ENCODE measurements at places on chromosomes 4 and X.
A peak's percentile ranks its signal among the peaks of the same experiment; 100 is the strongest.

GRCh38 chr4:17092736-17093437 is 194.4 kb upstream of the LDB2 start:
- no peak for DNase-seq

DNA sequence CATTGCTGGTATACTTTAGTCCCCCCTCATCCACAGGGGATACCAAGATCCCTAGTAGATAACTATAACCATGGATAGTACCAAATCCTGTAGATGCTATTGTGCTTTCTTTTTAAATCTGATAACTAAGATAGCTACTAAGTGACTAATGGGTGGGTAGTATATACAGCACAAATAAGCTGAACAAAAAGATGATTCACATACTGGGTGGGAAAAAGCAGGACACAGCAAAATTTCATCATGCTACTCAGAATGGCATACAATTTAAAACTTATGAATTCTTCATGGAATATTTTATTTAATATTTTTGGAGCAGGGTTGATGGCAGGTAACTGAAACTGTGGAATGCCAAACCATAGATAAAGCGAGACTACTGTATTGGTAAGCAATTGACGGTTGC is 161.6 kb downstream of the IL15 start:
- no peak for DNase-seq

DNA sequence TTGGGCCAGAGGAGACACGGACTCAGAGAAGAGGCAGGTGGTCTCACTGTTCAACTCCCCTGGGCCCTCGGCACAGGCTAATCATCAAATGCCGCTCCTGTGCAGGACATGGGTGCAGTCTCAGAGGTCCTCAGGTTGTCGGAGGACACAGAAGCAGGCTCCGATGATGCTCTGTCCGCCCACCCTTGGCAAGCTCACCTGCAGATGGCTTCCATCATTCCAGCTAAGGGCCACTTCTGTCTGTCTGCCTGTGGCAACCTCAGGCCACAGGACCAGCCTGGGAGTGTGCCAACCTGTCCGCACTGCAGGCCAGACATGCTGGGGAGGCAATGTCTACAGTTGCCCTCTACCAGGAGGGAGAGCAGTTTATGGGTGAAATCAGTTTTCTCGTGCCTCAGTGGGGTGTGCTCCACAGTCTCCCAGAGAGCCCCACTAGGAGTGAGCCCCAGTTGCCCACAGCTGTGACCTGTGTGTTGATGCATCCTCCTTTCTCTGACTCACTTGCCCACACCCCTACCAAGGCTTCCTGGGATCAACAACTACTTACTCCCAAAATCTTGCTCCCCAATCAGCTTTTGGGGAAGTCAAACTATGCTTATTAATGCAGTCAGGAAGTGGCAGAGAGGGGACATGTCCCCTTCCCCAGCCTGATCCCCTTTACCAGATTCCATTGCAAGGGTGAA is 55.9 kb downstream of the HTRA3 start:
- DNase-seq = no peak

DNA sequence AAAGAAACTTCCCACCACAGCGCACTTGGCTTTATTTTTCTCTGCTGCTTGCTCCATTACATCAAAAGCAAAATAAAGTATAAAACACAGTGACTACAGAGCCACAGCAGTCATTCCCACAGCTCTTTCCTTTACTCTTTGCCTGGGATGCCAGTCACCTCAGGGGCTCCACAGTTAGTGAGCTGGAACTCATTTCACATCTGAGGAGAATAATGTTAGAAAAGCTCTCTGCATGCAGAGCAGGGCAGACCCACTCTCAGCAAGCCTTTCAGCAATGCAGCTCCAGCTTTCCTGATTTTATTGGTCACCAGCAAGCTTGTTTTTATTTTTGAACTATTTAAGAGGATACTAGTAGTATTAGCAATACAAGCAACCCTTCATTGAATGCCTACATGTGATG is 13.8 kb downstream of the GRXCR1 start:
- no peak for DNase-seq

GRCh38 chr4:113159942-113160545 is 110.6 kb downstream of the ANK2 start:
- DNase-seq = no peak

DNA sequence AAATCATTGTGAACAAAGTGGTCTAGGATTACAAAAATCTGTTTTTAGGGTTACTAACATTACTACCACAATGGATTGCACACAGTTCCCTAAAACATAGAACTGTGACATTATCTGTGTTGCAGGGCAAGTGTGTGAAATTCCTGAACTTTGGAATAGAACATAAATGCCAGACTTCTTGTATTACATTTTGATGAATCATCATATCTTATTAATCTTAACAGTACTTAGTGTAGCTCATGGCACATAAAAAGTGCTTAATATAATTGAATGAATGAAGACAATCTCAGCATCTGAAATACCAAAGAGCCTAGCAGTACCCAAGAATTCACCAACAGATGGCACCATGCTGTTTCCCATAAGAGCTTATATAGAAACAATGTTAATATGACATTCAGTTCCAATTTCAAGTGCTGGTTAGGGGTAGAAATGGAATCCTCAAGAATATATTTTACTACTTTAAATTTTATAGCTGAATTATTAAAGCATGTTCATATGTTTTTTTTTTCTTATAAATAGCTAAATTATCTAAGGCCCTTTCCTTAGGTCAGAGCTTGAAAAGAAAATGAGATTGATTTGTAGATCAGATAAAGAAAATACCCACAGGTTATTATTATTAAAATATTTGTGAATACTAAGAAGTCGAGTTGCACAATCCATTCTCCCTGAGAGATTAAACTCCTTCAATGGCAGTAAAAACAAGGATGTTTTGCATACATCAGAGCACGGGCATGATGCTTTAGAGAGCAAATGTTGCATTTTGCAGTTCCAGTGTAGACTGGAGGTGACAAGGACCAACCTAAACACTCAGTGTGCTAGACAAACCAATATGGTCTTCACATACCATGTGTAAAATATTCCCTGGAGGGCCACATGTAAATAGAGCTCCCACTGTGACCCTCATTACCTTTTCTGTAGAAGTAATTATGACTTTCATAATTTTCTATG is 25.7 kb upstream of the SHISA3 start:
- no peak for DNase-seq

DNA sequence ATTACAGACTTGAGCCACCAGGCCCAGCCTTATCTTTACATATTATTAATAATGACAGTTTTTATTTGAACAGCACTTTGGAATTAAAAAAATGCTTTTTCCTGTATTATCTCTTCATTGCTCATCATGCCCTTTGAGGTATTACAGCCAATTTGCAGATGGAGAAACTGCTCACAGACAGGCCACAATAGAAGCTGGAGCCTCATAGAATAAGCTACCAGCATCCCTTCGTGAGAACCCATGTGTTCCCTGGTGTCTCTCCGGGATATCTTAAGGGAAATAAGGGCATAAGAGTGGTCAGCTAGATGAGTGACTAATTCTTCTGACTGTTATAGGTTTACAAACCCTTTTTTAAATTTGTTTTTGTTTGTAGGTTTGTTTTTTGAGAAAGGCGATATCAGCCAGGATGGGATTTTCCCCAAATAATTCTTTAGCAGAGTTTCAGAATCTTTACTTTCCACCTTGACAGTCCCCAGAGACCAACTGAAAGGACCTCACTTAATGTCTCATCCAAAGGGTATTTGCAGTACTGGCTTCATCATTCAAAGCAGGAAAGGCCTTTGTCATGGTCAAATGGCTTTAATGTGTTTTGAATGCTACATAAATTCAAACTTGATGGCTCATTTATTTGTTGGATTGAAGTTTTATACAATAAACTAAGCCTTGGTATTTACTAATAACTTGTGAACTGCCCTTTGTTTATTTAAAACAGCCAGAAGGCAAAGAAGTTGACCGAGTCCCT is 48.0 kb upstream of the SOD3 start:
- DNase-seq = no peak

DNA sequence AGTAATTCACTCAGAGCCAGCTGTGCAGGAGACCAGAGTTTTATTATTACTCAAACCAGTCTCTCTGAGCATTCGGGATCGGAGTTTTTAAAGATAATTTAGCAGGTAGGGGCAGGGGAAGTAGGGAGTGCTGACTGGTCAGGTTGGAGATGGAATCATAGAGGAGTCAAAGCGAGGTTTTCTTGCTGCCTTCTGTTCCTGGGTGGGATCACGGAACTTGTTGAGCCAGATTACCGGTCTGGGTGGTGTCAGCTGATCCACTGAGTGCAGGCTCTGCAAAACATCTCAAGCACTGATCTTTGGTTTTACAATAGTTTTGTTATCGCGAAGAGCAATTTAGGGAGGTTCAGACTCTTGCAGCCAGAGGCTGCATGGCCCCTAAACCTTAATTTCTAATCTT is 63.6 kb downstream of the TRIM2 start:
- DNase-seq = no peak

GRCh38 chr4:7434766-7435150 is at the start of gene PSAPL1:
TSS of gene PSAPL1 (minus strand) at chr4:7434930. CDS start at chr4:7434879, 51 bp downstream.
- no peak for DNase-seq

DNA sequence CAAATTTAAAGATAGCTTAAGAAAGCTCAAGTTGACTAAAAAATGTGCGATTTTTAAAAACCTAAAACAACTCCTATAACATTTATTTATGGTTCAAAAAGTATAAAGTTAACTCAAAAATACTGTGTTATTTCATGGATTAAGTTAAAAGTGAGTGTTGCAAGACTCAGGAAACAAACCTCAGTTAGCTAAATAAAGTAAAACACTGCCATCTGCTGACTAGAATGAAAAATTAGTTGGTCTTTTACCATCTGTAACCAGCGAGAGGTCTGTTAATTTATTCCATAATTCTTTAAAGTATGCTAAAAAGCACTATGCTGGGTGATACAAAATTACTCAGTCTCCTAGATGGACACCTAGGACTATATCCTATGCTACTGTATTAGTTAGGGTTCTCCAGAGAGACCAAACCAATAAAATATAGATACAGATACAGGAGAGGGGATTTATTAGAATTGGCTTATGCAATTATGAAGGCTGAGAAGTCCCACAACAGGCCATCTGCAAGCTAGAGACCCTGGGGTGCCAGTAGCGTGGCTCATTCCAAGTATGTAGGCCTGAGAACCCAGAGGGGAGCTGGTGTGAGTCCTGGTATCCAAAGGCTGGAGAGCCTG is 4.9 kb upstream of the WDFY3 start:
- no peak for DNase-seq

- DNase-seq = no peak
These were observed 23.1 kb downstream of the ANTXR2 start for GRCh38 chr4:80049813-80050534.

DNA sequence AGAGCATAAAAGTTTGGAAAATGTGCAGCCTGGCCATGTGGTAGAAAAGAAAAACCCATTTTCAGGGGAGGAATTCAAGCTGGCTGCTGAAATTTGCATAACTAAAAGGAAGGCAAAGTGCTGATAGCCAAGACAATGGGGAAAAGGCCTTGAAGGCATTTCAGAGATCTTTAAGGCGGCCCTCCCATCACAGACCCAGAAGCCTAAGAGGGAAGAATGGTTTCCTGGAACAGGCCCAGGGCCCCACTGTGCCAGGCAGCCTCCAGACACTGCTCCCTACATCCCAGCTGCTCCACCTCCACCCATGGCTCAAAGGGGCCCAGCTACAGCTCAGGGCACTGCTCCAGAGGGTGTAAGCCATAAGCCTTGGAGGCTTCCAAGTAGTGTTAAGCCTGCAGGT is 158.0 kb upstream of the PRDX4 start:
- DNase-seq = no peak

GRCh38 chr4:6342530-6343293 is 73.1 kb downstream of the WFS1 start:
- DNase-seq = peak; percentile 4

GRCh38 chr4:3410401-3411135 is 31.2 kb upstream of the HGFAC start:
- no peak for DNase-seq

- DNase-seq = no peak
These were observed 57.1 kb upstream of the DDX3X start for GRCh38 chrX:41276661-41277506.

GRCh38 chrX:110915570-110915969 is 120.0 kb upstream of the CHRDL1 start:
- DNase-seq = no peak

DNA sequence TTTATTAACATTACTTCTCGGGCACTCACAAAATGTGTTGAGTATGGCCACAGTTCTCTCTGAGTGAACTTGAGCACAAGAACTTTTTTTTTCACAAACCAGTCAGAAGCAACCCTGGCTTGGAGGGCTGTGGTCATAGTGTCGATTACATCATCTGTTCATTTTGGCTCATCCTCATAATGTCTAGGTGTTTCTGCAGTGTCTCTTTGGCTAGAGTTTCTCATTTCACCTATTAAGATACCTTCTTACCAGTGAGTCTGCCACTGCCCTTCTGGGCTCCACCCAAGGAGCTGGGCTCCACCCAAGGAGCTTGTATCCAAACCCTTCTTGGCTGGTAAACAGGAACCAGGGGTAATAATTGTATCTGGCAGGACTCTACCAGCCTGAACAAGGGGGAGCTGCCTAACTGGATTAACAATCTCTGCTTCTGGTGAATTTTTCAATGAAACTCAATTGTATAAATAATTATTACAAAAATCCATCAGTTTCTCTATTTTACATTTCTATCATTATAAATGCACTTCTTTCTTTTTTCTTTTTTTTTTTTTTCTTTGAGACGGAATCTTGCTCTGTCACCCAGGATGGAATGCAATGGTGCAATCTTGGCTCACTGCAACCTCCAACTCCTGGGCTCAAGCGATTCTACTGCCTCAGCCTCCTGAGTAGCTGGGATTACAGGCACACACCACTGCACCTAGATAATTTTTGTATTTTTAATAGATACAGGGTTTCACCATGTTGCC is 667.7 kb upstream of the SLIT2 start:
- no peak for DNase-seq

- no peak for DNase-seq
These were observed 5.0 kb upstream of the RPS6KA3 start for GRCh38 chrX:20271730-20272129.

Data from cerebellar nuclear complex (tissue), 1 donor.